ENCODE measurements at places on chromosomes 1 and 21.

DNA sequence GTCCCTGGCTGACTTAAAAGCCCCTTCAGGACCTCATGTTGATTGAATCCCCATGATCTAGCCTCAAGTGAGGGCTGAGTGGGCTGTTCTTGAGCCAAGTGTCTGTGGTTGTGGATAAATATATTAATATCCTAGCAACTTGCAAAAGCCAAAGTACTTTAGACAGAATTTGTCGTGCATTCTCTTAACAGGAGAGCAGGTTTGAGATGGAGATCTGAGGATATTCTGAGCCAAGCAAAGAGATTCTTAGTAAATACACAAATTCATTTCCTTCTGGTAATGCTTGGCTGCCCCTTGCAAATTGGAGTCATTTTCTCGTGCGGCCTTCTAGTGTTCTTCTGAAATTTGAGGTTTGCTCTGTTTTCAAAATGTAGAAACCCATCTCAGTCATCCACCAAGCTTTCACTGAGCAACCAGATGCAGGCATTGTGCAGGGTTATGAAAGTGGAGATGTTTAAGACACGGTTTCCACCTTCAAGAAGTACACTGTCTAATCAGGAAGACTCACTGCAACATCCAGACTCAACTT, 242.1 kb upstream of the JUN start:
- no peak for DNase-seq

- DNase-seq = no peak
Observed at GRCh38 chr1:99445071-99445470, 180.8 kb downstream of the PLPPR4 start.

- DNase-seq = no peak
Observed at GRCh38 chr1:97314685-97315084, 593.1 kb downstream of the PTBP2 start.

DNA sequence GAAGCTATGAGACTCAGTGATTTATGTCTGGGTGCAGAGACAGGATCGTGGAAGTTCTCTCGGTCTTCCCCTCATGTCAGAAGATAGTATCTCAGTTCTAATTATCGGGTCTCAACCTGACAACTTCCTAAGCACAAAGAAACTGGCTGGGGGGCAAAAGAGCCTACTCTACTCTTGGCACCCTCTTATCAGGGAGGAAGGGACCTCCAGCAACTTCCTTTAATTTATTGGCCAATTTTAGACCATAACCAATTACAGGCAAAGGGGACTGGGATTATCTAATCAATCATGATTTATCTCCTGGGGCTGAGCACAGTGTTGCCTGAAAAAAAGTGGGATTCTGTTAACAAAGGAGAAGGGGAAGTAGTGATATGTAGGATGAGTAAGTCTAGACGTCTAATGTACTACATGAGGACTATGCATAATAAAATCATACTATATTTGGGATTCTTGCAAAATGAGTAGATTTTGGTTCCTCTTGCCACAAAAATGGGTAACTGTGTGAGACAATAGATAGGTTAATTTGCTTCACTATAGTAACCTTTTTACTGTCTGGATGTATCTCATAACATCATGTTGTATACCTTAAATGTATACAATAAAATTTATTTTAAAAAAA, 98.8 kb downstream of the ZFYVE9 start:
- DNase-seq = no peak

- DNase-seq = no peak
Observed at GRCh38 chr21:42486072-42486471, 10.0 kb downstream of the RSPH1 start.

GRCh38 chr21:32516756-32517649, 68.3 kb downstream of the TCP10L start:
- no peak for DNase-seq

DNA sequence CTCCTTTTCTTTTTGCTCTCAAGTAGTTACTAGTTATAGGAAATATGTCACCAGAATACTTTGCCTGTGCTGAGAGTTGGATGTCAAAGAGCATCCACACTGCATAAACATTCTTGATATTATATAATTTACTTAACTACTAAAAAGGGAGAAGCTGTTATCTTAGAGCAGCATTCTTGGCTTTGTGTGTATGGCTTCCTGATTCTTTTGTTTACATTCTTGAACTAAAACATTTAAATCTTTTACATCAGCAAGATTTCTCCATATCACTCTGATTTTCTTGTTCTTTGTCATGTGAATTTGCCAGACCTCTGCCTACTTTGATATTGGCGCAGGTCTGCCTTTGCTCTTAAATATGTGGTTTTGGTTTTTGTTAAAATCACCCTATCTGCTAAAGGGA, 48.8 kb downstream of the SUCO start:
- DNase-seq = no peak

DNA sequence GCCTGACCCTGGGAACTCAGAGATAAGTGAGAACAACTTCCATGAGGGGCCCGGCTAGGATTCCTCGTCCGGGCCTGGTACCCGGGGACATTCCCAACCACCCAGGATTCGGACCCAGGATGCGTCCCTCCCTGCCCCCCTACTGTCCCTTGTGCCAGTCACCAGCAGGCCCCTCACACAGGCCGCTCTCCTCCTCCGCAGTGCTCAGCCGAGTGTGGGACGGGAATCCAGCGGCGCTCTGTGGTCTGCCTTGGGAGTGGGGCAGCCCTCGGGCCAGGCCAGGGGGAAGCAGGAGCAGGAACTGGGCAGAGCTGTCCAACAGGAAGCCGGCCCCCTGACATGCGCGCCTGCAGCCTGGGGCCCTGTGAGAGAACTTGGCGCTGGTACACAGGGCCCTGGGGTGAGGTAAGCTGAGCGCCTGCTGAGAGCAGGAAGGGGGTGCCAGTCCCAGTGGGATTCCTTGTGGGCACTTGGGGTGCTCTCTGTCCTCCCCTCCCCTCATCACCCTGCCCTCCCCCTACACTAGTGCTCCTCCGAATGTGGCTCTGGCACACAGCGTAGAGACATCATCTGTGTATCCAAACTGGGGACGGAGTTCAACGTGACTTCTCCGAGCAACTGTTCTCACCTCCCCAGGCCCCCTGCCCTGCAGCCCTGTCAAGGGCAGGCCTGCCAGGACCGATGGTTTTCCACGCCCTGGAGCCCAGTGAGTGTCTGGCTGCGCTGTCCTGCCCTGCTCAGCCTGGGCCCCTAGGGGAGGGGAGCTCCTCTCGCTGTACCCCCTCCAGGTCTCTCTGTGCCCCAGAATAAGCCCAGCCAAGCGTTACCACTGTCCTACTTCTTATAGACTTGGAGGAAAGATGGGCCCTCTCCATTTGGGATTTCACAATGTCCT, 9.8 kb downstream of the ADAMTSL4 start:
- DNase-seq = no peak

- DNase-seq = no peak
Observed at GRCh38 chr1:113434081-113434873, 44.0 kb downstream of the MAGI3 start.

DNA sequence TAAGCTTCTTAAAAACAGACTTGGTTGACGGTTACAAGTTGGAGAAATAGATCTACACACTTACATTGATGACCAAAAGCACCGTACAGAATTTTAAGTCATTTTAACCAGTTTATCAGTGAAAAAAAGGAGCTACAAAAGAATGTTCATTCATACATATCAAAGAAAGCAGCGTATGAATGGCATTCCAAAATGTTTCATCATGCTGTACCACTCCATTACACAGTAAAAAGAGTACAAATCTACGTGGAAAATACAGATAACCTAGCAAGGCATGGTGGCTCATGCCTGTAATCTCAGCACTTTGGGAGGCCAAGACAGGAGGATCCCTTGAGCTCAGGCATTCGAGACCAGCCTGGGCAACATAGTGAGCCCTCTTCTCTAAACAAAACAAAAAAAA, 40.3 kb downstream of the ZZZ3 start:
- DNase-seq = no peak

DNA sequence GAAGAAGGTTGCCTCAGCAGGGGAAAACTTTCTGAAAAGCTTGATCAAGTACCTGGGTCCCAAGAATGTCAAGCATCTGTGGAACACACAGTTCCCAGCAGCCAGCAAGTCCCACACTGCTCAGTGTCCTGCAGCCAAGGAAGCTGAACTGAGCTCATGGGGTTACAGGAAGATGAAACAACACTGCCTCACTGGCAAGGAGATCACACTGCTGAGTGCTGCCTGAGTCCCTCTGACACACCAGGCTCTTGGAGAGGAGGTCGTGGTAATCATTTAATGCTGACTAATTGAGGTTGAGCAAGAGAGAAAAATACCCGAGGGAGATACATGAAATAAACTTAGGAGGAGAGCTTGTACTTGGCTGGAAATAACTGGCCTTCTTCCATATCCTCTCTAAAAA, 75.2 kb downstream of the MPZL1 start:
- DNase-seq = no peak

DNA sequence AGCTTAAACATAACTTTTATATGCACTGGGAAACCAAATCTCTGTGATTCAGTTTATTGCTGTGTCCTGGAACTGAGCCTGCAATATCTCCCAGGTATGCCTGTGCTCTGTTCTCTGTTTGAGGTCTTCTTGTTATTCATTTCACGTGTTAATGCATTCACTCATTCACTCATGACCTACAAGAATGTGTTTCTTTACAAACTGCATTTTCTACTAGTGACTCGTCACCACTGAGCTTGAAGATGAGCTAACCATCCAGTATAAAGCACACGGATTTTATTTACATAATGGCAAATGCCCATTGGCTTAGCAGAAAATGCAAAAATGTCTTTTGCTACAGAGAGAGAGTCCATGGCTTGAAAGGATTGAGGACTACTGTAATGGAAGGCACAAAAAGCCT, 75.0 kb upstream of the DUSP10 start:
- no peak for DNase-seq

DNA sequence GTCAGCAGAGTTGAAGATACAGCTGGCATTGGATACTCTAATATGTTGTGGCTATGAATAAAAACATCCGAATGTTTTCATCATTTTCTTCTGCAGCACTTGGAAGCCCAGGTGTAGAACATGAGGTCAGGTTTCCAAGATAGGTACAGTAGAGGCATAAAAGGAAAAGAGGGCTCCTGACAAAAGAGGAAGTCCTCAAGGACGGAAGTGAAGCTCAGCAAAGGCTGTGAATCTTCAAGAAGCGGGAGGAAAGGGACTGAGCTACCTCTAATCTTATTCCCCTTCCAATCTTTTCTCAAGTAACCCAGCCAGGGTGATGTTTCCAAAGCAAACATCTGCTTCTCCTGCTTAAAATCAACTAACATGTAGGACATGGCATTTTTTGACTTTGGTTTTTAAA, 4.4 kb upstream of the PIK3C2B start:
- DNase-seq = no peak

DNA sequence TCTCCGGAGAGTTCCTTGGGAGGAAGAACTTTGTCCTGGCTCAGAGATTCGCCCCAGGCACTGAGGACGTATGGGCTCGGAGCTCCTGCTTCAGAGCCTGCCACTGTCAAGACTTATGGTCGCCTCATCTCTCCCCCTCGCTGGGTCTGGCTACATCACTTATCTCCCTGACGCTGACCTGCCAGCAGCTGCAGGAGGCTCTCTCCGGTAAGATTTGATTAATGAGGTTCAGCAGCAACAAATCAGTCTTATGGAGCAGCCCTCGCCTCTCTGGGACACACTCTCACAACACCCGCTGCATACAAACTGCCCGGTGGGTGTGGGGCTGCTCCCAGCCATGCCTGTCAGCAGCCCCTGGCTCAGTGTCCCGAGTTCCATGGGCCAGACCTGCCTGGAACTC, 297.8 kb downstream of the RRAGC start:
- no peak for DNase-seq

- DNase-seq = no peak
Observed at GRCh38 chr1:9892563-9893528, 17.2 kb downstream of the CTNNBIP1 start.

DNA sequence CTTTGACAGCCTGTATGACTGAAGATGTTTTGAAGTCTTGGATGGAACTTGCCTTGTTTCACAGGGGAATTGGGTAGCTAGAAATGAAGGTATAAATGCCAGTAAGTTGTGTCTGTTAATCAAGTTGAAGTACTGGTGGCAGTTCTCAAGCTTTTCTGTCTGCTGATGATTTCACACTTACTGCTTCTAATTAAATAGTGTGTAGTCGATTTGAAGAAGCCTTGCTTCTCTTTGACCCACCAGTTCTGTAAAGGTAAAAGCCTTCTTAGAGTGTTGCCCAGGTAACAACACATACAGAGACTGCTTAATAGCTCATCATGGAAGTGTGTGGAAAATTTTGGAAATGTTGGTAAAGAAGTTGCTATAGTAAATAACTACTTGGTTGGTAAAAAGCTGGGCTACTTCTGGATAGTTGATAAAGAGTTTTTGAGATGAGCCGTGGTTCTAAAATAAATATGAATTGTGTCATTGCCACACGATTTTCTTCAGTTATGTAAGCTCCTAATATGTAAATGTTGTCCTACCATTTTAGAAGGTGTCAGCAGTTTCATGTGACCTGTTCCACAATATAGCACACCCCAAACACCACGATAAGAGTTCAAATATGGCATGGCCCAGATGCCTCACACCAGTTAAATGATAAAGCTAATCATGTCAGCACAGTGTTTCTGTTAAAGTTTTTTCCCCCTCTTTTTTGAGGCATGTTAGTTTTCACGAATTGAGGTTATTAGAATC, 7.4 kb downstream of the RABGAP1L start:
- DNase-seq = no peak
